Activated CD8-positive, alpha-beta T cell treated with anti-CD3 and anti-CD28 coated beads, Interleukin-2, amount 10 ng/mL, durations not matched to agents 7 days and 5 days (primary cell): ENCODE measurements at places on chromosomes 11 and 22.

GRCh38 chr11:33723238-33723881 lies 12.9 kb downstream of the CD59 start:
- H3K36me3 ChIP-seq: peaks cover 13% of the 10 kb centered on the region
- H3K4me3 ChIP-seq: no peak overlapping the region
- DNase-seq: no peak
- H3K27ac ChIP-seq: no peak overlapping the region

GRCh38 chr22:39097098-39098020 lies at the start of gene APOBEC3H:
Gene APOBEC3H, plus strand, starts transcription at chr22:39097244. Its CDS starts 3,035 bp downstream, at chr22:39100279.
- H3K4me3 ChIP-seq: peak within 1 kb of the TSS; percentile 90
- peaks cover 29% of the 10 kb centered on the region for H3K36me3 ChIP-seq
- peak within 1 kb of the TSS; percentile 95 for H3K27ac ChIP-seq
- peak; percentile 70 for DNase-seq

DNA sequence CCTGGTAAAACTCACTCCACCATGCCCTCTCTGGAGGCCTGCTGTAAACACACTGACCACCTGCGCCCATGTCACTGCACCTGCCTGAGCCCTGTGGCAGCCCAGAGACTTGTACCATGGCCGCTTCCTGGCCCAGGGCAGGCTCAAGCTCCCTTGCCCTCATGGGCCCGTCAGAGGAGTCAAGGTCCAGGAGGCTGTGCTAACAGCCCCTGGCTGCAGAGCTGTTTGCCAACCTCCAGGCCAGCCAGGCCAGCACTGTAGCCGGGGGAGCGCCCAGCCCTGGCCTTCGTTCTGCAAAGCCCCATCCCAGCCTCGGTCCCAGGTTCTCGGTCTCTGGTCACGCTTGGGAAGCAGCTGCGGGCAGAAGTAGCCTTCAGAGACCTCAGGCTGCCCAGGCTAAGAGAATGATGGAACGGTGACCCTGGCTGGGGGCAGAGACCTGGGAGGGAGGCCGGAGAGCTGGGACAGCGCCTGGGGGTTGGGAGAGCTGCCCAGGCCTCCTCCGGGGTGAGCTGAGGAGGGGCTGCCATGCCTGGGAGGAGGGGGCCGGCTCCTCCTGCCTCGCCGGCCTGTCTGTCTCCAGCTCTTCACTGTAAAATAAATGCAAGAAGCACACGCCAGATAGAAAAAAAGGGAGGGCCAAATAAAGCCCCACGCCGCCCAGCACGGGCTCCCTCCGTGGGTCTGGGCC lies 11.9 kb upstream of the TCF20 start:
- DNase-seq: no peak
- H3K27ac ChIP-seq: no peak overlapping the region
- H3K27me3 ChIP-seq: peaks cover 10% of the 10 kb centered on the region
- no peak overlapping the region for H3K4me3 ChIP-seq

- no peaks in the 10 kb centered on the region for H3K27me3 ChIP-seq
- H3K36me3 ChIP-seq: no peaks in the 10 kb centered on the region
- no peaks in the 10 kb centered on the region for H3K4me1 ChIP-seq
- no peak for DNase-seq
- H3K27ac ChIP-seq: no peak overlapping the region
Measured at GRCh38 chr11:97140885-97141494, 751.2 kb downstream of the JRKL start.

DNA sequence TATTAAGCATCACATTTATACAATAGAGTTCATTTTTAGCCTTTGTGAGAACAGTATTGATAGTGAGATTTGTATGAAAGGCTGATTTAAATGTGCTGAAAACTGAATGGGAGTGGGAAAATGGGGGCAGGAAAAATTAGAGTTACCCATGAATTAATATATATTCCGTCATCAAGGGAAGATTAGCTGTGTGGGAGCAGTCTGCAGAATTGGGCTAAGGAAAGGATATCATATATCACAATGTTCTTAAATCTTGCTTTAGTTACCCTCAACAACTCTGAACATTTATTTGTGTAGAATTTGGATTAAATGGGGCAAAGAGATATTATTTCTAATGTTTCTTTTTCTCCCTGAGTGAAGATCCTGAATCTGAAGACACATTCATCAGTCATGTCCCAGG lies at the start of gene OR51Q1:
Gene OR51Q1 (plus strand): TSS at position 301 of the 400 bp plus-strand sequence. CDS start 90 bp downstream, at position 391.
- H3K36me3 ChIP-seq: no peaks in the 10 kb centered on the region
- H3K27ac ChIP-seq: no peak within 1 kb of the TSS
- no peaks in the 10 kb centered on the region for H3K4me1 ChIP-seq
- DNase-seq: no peak
- no peaks in the 10 kb centered on the region for H3K27me3 ChIP-seq

GRCh38 chr11:123194337-123195187 lies 486 bp downstream of the CLMP start:
- DNase-seq: no peak
- no peaks in the 10 kb centered on the region for H3K36me3 ChIP-seq
- no peak overlapping the region for H3K27ac ChIP-seq
- H3K4me1 ChIP-seq: peaks cover 39% of the 10 kb centered on the region
- peaks cover 74% of the 10 kb centered on the region for H3K27me3 ChIP-seq

- no peaks in the 10 kb centered on the region for H3K27me3 ChIP-seq
- H3K27ac ChIP-seq: no peak overlapping the region
- DNase-seq: no peak
- peaks cover 3% of the 10 kb centered on the region for H3K36me3 ChIP-seq
- H3K4me3 ChIP-seq: no peak overlapping the region
Measured at GRCh38 chr11:46072172-46072964, 48.9 kb downstream of the PHF21A start.

DNA sequence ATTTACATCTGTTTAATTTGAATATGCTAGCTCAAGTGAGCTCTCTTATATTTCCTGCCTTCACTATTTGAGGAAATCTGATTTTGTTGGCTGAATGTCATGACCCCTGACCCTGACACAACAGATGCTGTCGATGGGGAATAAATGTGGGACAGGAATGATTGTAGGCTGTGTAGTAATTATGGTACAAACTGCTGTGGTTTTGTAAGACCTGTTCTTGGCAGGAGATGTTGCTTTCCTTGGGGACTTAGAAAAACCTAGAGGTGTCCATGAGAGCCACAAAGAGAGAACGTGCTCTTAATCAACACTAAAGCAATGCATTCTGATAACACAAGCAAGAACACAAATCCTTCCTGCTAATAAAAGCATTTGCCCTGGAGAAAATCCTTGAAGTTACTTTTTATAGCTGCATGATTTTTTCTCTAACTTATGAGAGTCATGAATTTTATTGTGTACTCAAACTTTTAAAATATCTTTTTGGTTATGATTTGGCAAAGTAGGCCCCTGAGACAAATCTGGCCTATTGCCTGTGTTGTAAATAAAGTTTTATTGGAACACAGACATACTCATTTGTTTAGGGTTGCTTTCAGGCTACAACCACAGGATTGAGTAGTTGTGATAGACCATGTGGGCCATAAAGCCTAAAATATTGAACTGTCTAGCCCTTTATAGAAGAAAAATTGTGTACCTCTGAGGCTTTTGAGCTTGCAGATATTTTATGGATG lies 90.2 kb downstream of the DDX10 start:
- H3K36me3 ChIP-seq: peaks cover 2% of the 10 kb centered on the region
- no peak overlapping the region for H3K4me3 ChIP-seq
- H3K27me3 ChIP-seq: no peaks in the 10 kb centered on the region
- H3K27ac ChIP-seq: no peak overlapping the region
- DNase-seq: no peak
- peaks cover 10% of the 10 kb centered on the region for H3K4me1 ChIP-seq

DNA sequence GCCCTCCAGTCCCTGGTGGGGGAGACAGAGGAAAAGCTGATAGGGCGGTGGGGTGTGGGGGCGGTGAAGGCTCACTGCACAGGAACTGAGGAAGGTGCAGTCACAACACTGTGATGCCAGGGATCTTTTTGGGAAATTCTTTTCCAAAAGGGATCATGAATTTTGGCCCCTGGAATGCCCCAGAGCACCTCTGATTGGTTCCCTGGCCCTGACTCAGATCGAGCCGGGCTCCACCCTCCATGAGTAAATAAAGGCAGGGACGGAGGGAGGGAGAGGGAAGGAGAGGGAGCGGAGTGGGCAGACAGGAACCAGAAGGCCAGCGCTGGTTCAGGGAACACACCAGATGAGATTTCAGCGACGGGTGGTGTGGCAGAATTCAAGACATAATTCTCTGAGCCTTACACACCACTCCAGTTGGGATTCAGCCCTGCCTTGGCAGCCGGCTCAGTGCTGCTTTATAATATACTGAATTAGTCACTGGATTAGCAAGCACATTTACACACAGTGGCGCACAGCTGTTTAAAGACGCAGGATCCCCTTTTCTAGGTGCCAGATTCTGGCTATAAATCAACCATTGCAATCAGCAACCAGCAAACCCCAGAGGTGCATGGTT lies 80.3 kb downstream of the ETS1 start:
- H3K4me3 ChIP-seq: peak overlapping the region; percentile 78
- H3K4me1 ChIP-seq: peaks cover 97% of the 10 kb centered on the region
- DNase-seq: no peak
- peaks cover 94% of the 10 kb centered on the region for H3K36me3 ChIP-seq

GRCh38 chr11:93560199-93560932 lies 17.2 kb upstream of the SMCO4 start:
- peaks cover 12% of the 10 kb centered on the region for H3K27me3 ChIP-seq
- no peak overlapping the region for H3K4me3 ChIP-seq
- DNase-seq: no peak
- no peak overlapping the region for H3K27ac ChIP-seq
- no peaks in the 10 kb centered on the region for H3K36me3 ChIP-seq

- peaks cover 2% of the 10 kb centered on the region for H3K27me3 ChIP-seq
- no peak for DNase-seq
- no peak overlapping the region for H3K27ac ChIP-seq
- H3K4me3 ChIP-seq: no peak overlapping the region
- H3K36me3 ChIP-seq: no peaks in the 10 kb centered on the region
- H3K4me1 ChIP-seq: no peaks in the 10 kb centered on the region
Measured at GRCh38 chr11:107951155-107951554, 22.9 kb downstream of the RAB39A start.

GRCh38 chr11:5846701-5847100 lies 5.0 kb upstream of the OR52E6 start:
- no peaks in the 10 kb centered on the region for H3K4me1 ChIP-seq
- H3K36me3 ChIP-seq: no peaks in the 10 kb centered on the region
- no peak overlapping the region for H3K4me3 ChIP-seq

GRCh38 chr11:63243533-63243932 lies at the start of gene SLC22A25:
Gene SLC22A25, minus strand, starts transcription at chr11:63243599. Its CDS starts 13,947 bp downstream, at chr11:63229652.
- no peak for DNase-seq
- H3K36me3 ChIP-seq: no peaks in the 10 kb centered on the region
- H3K4me1 ChIP-seq: peaks cover 5% of the 10 kb centered on the region
- H3K27ac ChIP-seq: no peak within 1 kb of the TSS
- peaks cover 6% of the 10 kb centered on the region for H3K27me3 ChIP-seq

DNA sequence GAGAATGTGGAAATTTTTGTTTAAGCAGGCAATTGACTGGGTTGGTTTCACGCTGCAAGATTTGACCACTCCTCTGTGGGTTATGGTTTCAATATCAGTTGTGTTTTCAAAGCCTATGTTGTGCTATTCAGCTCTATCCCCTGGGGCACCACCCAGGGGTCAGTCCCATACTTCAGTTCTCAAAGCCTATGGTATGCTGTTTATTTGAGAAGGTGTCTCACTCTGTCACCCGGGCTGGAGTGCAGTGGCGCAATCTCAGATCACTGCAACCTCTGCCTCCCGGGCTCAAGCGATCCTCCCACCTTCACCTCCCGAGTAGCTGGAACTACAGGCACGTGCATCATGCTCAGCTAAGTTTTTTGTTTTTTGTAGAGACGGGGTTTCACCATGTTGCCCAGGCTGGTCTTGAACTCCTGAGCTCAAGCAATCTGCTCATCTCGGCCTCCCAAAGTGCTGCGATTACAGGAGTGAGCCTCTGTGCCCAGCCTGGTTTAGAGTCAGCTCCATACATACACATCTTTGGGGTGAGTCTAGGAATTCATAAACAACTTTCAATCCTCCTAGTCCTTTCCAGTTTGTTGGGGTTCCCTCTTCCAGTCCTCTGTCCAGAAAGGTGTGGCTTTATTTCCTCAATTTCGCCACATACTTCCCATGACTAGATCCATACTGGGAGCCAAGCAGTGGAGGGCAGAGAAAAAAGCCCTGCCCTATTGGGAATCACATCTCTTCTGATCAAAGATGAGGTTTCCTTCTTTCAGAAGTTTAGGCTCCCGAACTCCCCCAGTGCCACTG lies 35.0 kb upstream of the MAPK1 start:
- peaks cover 3% of the 10 kb centered on the region for H3K27me3 ChIP-seq
- no peak overlapping the region for H3K4me3 ChIP-seq
- H3K27ac ChIP-seq: no peak overlapping the region
- no peaks in the 10 kb centered on the region for H3K4me1 ChIP-seq
- H3K36me3 ChIP-seq: no peaks in the 10 kb centered on the region
- no peak for DNase-seq

GRCh38 chr11:10197091-10197490 lies 96.9 kb downstream of the SBF2 start:
- H3K27ac ChIP-seq: no peak overlapping the region
- no peaks in the 10 kb centered on the region for H3K4me1 ChIP-seq
- H3K4me3 ChIP-seq: no peak overlapping the region
- H3K36me3 ChIP-seq: no peaks in the 10 kb centered on the region
- no peak for DNase-seq

GRCh38 chr11:125071846-125072217 lies 8.7 kb downstream of the SLC37A2 start:
- peaks cover 24% of the 10 kb centered on the region for H3K4me1 ChIP-seq
- no peaks in the 10 kb centered on the region for H3K27me3 ChIP-seq
- H3K36me3 ChIP-seq: no peaks in the 10 kb centered on the region
- no peak overlapping the region for H3K4me3 ChIP-seq
- peak overlapping the region; percentile 12 for H3K27ac ChIP-seq

- no peaks in the 10 kb centered on the region for H3K36me3 ChIP-seq
- H3K27ac ChIP-seq: no peak overlapping the region
- peaks cover 18% of the 10 kb centered on the region for H3K27me3 ChIP-seq
- no peak overlapping the region for H3K4me3 ChIP-seq
- DNase-seq: no peak
- no peaks in the 10 kb centered on the region for H3K4me1 ChIP-seq
Measured at GRCh38 chr11:72160319-72160718, 24.8 kb downstream of the FOLR3 start.

- no peak overlapping the region for H3K27ac ChIP-seq
- no peak overlapping the region for H3K4me3 ChIP-seq
- no peaks in the 10 kb centered on the region for H3K36me3 ChIP-seq
- DNase-seq: no peak
- H3K27me3 ChIP-seq: no peaks in the 10 kb centered on the region
- no peaks in the 10 kb centered on the region for H3K4me1 ChIP-seq
Measured at GRCh38 chr11:18457450-18457849, 1.8 kb downstream of the LDHAL6A start.

GRCh38 chr22:39263626-39264348 lies 19.0 kb upstream of the PDGFB start:
- H3K4me1 ChIP-seq: peaks cover 6% of the 10 kb centered on the region
- no peak overlapping the region for H3K27ac ChIP-seq
- DNase-seq: no peak
- H3K4me3 ChIP-seq: no peak overlapping the region
- no peaks in the 10 kb centered on the region for H3K36me3 ChIP-seq

- no peaks in the 10 kb centered on the region for H3K4me1 ChIP-seq
- H3K36me3 ChIP-seq: no peaks in the 10 kb centered on the region
- H3K4me3 ChIP-seq: no peak overlapping the region
- H3K27ac ChIP-seq: no peak overlapping the region
- DNase-seq: no peak
Measured at GRCh38 chr11:78943841-78944240, 369.2 kb upstream of the NARS2 start.
